Activated CD8-positive, alpha-beta memory T cell treated with anti-CD3 and anti-CD28 coated beads, Interleukin-2, amount 50 U/mL, for 4 hours (primary cell): ENCODE measurements at places on chromosomes 12 and 14.
A peak's percentile ranks its signal among the peaks of the same experiment; 100 is the strongest.

- no peak for DNase-seq
These were observed 66.5 kb downstream of the PLEKHG3 start for GRCh38 chr14:64770751-64771150.

- no peak for DNase-seq
These were observed 13.9 kb upstream of the LRTM2 start for GRCh38 chr12:1806301-1807086.

DNA sequence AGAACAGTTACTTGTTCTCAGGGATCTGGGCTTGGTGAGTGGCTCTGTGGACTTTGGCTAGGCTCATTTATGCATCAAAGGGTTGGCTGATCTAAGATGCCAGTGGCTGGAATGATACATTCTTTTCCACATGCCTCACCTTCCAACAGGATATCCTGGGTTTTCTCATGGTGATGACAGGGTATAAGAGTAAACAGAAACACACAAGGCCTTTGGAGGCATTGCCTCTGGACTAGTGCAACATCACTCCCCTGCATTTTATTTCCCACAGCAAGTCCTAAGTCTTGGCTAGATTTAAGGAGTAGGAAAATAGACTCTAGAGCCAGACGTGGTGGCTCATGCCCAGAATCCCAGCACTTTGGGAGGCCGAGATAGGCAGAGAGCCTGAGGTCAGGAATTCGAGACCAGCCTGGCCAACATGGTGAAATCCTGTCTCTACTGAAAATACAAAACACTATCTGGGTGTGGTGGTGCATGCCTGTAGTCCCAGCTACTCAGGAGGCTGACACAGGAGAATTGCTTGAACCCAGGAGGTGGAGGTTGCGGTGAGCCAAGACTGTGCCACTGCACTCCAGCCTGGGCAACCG is 47.9 kb downstream of the RPH3A start:
- DNase-seq = no peak

DNA sequence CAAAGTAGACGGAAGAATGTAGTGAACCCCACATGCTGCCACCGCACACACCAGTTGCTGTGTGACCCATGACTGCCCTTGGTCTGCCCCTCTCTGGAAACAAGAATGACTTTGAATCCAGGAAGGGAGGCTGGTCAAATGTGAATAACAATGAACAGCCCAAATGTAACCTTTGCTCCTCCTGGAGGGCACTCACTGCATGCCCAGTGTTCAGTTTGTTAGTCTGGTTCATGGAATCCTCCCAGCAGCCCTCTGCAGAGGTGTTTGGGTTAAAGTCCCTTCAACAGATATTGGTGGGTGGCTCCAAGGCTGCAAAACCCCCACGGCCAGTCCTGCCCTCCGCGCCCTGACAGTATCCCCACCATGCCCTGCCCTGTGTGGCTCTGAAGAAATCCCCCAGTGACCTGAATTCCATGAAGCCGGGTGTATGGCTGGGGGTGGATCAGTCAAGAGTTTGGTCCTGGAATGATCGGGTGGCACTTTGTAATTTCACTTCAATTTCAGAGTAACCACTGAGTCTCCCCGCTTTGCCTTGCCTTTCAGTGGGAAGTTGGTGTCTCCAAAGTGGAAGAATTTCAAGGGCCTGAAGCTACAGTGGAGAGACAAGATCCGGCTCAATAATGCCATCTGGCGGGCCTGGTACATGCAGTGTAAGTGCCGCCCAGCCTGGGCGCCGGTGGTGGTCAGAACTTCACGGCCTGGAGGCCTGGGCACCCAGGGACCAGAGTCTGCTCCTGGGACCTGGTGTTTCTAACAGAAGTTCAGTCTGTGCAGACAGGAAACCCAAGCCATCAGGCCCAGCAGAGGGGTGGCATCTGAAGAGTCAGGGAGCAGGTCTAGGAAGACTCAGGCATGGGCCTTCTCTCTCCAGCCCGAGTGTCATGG is 47.1 kb downstream of the IL31 start:
- no peak for DNase-seq

DNA sequence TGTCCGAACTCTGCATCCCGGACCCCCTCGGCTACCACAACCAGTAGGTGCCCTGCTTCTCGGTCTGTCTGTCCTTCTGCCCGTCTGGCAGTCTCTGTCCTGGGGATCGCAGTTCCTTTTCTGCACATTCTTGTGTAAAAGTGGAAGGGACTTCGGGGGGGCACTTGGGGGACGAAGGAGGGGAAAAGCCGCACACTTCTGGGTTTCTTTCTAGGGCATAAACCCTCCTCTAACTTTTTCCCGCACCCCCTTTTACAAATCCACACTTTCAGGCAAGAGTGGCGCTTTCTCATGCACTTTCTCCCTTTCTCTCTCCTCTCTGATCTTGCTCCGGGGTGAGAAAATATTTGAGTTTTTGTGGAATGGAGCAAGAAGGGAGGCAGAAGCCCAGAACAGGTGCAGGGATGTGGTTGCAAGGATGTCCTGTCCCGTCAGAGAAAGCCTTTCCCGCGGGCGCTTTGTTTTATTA is 506 bp downstream of the ESRRB start:
- no peak for DNase-seq

GRCh38 chr14:36931791-36932190 is 240.6 kb downstream of the SLC25A21 start:
- no peak for DNase-seq

- no peak for DNase-seq
These were observed 609.1 kb downstream of the SOX5 start for GRCh38 chr12:23340351-23340750.

GRCh38 chr14:66982247-66982646 is 207.0 kb upstream of the GARIN2 start:
- DNase-seq = no peak

DNA sequence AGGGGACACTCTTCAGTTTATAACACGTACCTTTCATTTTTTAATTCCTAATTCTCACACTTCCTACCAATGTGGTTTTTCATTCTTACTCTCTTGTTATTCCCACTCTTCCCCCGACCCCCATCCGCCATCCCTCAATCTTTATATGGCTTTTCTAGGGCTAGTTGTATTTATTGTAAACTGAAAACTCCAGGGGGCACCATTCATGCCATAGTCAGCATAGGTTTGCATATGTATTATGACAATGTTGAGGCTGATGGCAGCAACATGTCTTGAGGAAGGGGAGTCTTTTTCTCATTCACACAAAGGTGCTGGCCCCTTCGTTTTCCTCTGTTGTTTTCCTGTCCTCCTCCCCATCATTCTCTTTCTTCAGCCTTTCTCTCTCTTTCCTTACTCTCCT is 27.7 kb upstream of the LTA4H start:
- DNase-seq = no peak

DNA sequence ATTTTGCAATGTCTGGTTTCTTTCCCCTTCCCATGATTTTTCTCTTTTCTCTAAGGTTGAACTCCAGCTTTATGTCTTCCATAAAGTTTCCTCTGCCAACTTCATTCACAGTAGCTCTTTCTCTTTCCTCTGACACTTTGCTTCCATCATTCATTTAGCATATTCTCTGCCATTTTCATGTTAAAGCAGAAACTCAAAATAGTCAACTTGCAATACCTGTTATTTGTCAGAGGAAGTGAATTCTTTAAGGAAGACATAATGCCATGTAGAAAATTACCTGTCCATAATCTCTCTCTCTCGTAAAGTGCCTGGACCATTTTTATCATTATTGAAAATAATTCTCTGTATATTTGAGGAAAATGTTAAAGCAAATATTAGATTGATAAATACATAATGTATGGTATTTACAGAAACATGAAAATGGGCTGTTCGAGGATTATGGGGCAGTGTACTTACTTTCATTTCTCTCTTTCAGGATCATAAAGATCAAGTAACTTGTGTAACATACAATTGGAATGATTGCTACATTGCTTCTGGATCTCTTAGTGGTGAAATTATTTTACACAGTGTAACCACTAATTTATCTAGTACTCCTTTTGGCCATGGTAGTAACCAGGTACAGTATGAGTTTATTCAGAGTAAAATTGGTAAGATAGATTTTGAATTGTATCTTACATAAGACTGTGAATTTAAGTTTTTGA is 12.6 kb downstream of the NEDD1 start:
- no peak for DNase-seq

GRCh38 chr14:70714055-70714550 is 72.4 kb downstream of the TTC9 start:
- peak; percentile 47 for DNase-seq

DNA sequence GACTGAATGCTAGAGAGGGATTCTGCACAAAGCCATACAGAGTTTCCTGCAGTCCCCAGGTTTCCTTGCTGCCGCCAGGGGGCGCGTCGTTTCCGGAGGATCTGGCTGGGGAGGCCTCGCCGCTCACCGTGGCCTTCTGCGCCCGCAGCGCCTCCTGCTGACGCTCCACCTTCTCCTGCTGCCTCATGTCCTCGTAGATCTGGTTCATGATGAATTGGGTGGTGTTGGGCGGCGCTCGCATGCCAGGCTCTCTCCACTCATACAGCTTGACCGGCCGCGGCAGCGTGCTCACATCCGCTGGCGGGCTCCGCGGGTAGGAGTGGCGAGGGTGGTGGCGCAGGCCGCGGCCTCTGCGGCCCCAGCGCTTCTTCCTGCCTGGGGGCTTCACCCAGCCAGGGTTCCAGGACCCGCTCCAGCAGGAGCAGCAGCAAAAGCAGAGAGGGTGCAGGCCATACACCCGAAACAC is 987 bp downstream of the CCER1 start:
- no peak for DNase-seq

GRCh38 chr12:64819816-64820402 is 4.5 kb upstream of the TBC1D30 start:
- DNase-seq = no peak

GRCh38 chr12:123502163-123502704 is 31.3 kb downstream of the RILPL1 start:
- no peak for DNase-seq
